LHCN-M2 (cell line): ENCODE measurements at places on chromosomes 3 and 15. TPM values are rescaled to one million over a fixed set of nuclear protein-coding genes. Genes with fewer than 3 reads are reported as not detected.

GRCh38 chr3:50617096-50617791 lies at the start of gene MAPKAPK3:
Gene MAPKAPK3, plus strand, starts transcription at chr3:50617151. Its CDS starts 415 bp downstream, at chr3:50617566.
- no peak for DNase-seq

DNA sequence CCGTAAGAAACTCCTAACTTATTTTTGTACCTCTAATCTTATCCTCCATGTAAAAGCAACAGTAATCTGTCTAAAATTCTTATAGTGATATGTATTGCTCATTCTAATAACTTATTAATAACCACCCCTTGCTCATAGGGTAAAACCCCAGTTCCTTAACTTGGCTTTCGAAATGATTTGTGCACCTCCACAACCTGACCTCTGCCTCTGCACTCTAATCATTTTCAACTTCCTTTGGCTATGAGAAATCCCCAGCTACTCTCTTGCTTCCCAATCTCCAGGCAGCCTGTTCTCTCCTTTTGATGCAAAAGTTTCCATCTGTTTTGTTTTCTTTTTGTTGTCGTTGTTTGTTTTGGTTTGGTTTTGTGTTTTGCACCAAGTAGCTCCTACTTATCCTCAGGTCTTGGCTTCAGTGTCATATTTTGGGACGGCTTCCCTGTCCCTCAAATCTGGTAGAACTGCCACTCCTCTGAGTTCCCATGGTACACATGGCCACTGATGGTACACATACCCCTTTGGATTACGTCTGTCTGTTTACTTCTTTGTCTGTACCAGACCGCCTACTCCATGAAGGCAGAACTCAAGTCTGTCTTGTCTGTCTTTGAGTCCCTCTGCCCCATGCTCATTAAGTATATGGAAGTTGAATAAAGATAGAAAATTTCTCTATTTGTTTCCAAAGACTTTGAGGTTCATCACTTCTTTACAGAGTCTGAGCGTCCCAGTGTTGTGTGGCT lies 105.6 kb upstream of the TGFBR2 start:
- DNase-seq, result no peak

CX3CR1 gene
- total RNA-seq, result not detected in 2 replicates

- no peak for DNase-seq
These were observed 1020.3 kb upstream of the CADM2 start for GRCh38 chr3:83938491-83938890.

DNA sequence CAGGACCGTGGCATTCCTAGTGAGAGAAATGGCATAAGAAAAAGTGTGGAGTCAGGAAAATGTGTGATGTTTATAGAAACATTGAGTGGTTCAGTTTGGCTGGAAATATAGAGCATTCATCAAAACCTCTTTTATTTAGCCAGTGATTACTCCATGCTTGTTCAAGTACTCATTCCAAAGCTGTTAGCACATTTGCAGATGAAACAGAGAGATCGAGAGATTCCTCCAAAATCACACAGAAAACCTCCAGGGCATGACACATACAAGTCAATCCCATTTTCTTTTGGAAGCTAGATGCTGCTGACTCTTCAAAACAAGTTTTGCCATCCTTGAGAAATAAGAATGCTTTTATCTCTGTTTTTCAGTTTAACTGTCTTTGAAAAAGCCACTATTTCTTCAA lies 11.5 kb upstream of the MB21D2 start:
- DNase-seq, result peak; percentile 18

GRCh38 chr15:90407336-90407735 lies 19.3 kb downstream of the IQGAP1 start:
- DNase-seq, result no peak

DNA sequence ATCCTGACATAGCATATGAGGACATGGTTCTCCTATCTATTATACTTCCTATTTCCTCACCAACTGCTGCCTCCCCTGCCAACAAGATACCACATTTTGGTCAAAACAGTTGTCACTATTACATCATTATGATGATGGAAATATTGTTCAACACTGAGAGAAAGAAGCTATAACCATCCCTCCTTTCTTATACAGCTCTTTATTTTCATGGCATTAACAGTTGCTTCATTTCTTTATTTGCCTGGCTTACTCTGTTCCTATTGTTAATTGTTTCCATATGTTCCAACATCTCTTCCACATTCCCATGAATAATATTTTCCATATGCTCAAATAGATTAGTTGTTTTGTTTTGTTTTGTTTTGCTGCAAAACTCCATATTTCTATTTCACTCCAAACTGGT lies 40.8 kb upstream of the FILIP1L start:
- DNase-seq, result peak; percentile 34

- no peak for DNase-seq
These were observed 3.5 kb upstream of the KLF15 start for GRCh38 chr3:126360714-126361060.

GRCh38 chr15:72196409-72197040 lies 1.1 kb downstream of the GRAMD2A start:
- DNase-seq, result no peak

DNA sequence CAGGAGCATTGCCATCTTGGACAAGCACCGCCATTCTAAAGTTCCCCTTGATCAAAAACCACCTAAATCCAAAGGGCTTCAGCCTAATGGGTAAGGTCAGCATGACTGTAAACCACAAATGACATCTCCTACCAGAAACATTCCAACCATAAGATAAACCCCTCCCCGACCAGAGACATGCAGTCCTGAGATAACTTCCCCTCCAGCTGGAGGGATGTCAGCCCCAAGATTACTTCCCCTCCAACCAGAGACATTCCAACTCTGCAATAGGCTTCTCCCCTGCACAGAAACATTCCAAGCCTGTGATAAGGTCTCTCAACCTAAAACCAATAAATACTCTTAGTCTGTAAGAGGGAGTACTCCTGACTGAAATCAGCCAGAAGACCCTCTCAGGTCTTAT lies 62.7 kb upstream of the DNAJC19 start:
- no peak for DNase-seq

DNA sequence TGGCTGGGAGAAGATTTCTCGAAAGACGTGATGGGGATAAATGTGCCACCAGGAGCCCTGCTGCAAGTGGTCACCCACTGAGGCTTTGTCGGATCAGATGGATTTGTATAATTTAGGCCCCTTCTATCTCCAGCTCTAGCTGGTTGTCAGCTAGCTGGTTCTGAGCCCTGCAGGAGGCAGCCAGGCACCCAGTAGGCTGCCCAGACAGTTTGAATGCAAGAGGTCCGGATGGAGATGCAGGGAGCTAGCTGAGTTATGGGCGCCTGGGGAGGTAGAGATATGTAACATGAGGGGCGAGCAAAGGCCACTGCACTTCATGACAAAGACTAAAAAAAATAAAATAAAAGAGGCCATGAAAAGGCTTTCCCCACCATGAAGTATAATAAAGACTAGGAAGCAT lies 35.1 kb upstream of the ADPGK start:
- no peak for DNase-seq

REC114 gene
- total RNA-seq, result not detected in 2 replicates
